ENCODE measurements at places on chromosomes 6 and 20.

DNA sequence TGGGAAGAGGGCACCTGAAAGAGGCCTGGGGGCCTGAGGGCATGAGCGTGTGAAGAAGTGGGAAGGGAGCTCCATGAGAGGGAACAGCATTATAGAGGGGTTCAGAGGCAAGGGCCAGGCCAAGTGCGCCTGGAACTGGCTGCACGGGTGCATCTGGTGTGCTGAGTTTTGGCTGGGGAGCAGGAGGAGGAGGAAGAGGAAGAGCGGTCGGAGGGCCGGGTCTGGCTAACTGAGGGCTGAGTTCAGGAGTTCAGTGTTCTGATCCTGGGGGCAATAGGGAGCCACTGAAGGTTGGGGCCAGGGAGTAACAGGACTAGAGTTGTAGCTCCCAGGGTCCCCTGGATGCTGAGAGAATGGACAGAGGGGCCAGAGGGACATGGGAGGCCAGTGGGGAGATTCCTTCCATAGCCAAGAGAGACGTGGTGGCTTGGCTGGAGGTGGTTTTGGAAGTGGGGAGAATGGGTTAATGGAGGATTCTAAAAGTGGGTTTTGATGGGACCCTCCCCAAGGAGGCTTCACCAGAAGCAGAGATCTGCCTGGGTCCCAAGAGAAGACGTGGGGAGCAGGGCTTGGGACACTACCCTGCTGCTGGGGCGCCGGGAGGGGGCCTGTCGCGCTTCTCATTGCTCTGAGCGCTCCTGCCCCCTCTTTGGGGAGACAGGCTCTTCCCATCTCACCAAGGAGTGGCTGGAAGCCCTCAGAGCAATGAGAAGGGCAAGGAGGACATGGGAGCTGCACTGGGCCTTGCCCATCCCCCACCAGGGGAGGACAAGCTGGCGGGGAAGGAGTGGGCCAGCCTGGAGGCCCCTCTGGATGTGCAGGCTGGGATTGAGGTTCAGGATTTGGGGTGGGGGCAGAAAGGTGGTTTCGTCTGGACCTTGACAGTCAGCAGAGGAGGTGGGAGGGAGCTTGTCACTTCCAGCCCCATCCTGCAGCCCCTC lies 28.7 kb downstream of the ZBP1 start:
- no peak for DNase-seq

- DNase-seq, result no peak
These were observed 229.3 kb upstream of the TENT5A start for GRCh38 chr6:81981812-81982211.

DNA sequence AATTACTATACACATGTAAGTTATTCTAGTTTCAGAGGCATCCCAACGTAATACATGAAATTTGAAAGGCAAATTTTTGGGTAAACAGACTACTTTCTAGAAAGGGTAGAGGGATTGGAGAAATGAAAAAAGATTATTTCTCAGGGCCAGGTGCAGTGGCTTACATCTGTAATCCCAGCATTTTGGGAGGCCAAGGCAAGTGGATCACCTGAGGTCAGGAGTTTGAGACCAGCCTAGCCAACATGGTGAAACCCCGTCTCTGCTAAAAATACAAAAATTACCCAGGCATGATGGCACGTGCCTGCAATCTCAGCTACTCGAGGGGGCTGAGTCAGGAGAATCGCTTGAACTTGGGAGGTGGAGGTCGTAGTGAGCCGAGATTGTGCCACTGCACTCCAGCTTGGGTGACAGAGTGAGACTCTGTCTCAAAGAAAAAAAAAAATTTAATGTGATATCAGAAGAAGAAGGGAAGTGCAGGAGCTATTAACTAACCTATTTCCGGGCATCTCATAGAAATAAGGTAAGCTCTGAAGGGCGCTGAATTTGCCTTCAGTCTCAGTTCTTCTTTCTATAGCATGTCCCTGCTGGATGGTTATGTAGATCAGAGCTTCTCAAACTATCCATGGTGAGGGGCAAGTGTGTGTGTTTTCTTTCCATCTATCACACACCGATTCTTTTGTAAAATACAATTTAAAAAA lies 100.3 kb upstream of the MTHFD1L start:
- DNase-seq, result no peak

DNA sequence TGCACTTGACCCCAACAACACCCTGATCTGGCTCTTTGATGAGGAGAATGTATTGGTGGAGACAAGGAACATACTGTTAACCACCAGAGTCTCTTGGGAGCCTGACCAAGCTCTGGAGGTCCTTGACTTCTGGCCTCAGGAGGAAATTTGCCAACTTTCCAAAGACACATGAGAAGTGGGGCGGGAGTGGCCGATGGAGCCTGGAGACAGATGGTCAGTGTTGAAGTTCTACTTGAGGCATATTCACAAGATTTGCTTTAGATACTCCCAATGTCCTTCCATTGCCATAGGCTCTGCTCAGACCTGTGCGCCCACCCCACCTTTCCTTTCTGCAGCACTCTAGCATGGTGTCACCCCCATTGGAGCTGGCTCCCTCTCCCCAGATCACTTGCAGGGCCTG lies 241.0 kb downstream of the SLC24A3 start:
- no peak for DNase-seq

DNA sequence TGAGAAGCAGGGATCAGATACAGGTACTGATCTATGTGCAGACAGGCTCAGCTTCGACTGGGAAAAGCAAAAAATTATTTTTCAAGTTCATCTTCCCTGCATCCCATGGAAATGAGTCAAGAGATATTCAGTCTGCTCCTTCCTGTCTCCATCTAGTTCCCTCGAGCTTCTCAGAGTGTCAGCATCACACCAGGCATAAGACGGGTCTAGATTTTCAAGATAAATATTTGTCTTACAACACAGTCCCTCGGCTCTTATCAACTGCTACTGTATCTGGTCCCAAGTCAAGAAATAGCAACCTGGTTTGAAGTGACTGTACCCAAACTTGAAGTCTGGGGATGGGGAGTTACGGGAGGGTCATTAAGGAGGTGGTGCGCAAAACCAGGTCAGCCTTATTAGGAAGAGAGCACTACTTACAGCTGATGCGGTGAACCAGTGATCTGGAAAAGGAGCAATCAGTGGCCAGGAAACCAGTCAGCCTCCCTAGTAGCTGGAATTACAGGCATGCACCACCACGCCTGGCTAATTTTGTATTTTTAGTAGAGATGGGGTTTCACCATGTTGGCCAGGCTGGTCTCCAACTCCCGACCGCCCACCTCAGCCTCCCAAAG lies 29.7 kb downstream of the ZMYND8 start:
- no peak for DNase-seq

DNA sequence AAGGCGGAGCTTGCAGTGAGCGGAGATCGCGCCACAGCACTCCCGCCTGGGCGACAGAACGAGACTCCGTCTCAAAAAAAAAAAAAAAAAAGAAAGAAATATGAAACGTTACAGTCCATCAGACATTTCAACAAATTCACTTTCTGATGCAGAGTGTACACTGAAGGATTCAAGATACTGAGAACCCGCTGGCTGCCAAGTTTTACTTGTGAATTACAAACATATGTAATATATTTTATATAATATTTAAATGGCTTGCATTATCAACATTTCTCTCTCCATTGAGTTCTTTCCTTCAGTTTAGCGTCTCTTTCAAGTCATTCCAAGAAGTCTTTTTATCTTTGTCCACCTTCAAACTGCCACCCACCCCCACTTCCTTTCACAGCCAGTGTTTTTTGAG lies 240.9 kb upstream of the RNF217 start:
- no peak for DNase-seq

- DNase-seq, result no peak
These were observed 1.8 kb downstream of the GJA1 start for GRCh38 chr6:121436960-121437850.

- DNase-seq, result no peak
These were observed 708.2 kb downstream of the PRKN start for GRCh38 chr6:162019349-162019748.

DNA sequence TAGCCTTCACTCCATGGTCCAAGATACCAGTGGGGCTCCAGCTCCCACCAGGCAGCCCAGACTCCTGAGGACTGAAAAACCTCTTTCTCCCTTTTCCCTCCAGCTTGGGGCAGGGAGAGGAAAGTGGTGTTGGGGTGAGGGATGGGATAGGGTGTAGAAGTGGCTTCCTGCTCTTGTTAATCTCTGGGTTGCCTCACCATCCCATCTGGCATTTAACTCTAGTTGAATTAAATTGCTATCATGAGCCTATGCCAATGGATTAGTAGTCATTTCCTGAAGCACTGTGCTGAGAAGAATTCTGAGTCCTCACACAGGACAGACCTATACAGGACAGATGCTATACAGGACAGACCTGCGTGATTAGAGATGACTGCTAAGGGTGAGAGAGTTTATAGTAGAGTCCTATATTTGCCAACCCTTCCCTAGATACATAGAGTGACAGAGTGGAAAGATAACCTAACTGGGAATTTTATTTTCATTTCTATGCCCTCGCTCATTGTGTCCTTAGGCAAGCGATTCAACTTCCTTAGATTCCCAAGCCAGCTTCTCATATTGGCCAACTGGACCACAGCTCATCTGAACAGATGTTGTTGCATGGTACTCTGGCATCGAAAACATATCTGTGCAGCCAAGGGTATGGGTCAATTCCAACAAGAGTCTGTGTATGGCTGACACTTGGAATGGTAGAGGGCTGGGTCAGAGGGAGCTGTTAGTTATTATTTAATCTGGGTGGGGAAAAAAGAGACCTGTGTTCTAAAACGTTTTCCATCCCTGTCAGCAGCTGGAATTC lies 42.8 kb downstream of the MCHR2 start:
- no peak for DNase-seq

GRCh38 chr6:125222531-125223455 lies 69.2 kb downstream of the TPD52L1 start:
- no peak for DNase-seq

GRCh38 chr6:163001330-163001729 lies 273.6 kb downstream of the PACRG start:
- DNase-seq, result no peak

DNA sequence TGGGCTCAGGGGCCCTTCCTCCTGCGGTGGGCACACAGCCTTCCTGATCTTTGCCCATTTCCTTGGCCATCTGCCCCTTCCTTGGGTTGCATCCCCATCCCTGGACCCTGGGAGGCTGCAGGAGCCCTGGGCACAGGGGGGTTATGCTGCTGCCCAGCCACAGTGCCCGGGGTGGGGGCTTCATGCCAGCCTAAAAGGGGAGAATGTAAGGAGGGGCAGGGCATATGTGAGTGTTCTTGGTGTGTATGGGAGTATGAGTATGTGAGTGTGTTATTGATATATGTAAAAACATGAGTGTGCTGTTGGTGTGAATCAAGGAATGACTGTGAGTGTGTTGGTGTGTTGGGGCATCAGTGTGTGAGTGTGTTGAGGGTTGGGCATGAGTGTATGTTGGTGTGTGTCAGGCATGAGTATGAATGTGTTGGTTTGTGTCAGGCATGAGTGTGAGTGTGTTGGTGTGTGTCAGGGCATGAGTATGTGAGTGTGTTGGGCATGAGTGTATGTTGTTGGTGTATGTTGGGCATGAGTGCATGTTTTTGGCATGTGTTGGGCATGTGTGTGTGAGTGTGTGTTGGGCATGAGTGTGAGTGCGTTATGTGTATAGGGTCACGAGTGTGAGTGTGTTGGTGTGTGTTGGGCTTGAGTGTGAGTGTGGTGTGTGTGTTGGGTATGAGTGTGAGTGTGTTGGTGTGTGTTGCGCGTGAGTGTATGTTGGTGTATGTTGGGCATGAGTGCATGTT lies 14.7 kb upstream of the CST8 start:
- DNase-seq, result no peak

GRCh38 chr6:41439524-41440418 lies 104.4 kb downstream of the NCR2 start:
- DNase-seq, result no peak

GRCh38 chr6:150710236-150710635 lies 110.6 kb downstream of the PLEKHG1 start:
- no peak for DNase-seq

GRCh38 chr20:32995802-32996201 lies 8.4 kb downstream of the SUN5 start:
- DNase-seq, result no peak

GRCh38 chr6:5481033-5481432 lies 219.7 kb downstream of the FARS2 start:
- DNase-seq, result no peak

DNA sequence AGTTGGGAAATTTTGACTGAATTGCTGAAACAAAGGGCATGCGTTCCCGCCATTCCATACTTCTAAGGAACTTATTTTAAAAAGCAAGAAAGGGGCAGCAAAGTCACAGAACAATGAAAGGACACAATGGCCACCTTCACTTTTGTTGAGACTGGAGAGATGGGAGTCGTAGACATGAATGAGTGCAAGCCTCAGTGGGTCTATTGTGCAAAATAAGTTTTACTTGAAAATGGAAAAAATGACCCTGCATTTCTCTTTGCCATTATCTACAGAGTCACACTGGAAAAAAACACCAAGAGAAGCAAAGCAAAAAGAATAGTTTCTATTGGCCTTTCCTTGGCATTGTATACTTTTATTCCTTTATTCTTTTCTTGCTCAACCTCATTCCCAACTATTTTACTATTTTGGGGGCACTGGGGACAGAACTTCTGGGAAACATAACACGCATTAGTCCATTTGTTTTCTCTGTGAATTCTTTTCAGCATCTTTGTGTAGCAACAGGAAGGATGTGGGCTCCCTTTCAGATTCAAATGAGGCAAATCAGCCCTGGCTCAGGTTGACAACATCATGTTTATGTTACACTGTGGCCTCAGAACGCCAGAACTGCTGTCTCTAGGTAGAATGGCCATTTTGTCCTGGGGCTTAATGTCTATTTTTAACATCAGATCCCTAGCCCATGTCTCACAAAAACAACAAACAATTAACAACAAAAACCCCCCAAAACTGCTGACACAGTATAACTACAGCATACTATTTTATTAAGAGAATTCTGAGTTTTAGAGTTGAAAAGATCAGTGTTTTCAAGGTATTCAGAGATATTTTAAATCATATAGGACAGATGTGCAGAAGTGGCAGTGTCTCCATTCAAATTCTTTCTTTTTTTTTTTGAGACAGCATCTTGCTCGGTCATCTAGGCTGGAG lies 122.2 kb downstream of the FYN start:
- peak; percentile 51 for DNase-seq

- no peak for DNase-seq
These were observed 99.0 kb upstream of the LGSN start for GRCh38 chr6:63418741-63419140.

DNA sequence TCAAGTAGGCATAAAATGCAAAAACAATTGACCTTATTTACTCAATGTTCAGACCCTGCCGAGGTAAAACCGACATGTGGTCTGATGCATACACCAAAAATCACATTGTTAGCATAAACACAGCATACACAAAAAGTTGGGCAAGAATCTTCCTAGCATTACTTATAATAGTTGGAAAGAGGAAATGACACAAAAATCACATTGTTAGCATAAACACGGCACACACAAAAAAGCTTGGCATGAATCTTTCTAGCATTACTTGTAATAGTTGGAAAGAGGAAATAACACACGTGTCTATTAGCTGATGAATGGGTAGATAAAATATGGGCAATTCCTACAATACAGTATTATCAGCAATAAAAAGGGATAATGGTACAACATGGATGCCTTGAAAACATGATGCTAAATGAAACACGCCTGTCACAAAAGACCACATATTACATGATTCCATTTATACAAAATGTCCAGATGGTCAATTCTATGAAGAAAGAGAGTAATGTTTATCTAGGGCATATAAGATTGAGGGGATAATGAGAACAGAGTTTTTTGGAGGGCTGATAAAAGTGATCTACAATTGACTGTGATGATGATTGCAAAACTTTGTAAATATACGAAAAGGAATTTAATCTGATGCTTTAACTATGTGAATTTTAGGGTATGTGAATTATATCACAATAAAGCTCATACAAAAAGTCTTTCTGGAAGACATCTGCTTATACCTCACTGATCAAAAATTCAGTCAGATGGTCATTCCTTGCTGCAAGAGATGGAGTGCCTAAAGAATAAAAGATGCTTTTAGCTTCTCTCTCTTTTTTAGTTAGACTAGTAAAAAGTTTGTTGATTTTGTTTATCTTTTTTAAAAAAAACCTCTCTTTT lies 1019.5 kb upstream of the CITED2 start:
- no peak for DNase-seq
